Activated CD4-positive, alpha-beta T cell treated with anti-CD3 and anti-CD28 coated beads, Interleukin-10, Interleukin-2, amounts not matched to agents 100 ng/mL and 50 ng/mL, durations not matched to agents 16 hours and 8 hours (primary cell): ENCODE measurements at places on chromosomes 4 and X.

- DNase-seq = no peak
These were observed 235.2 kb downstream of the HEPH start for GRCh38 chrX:66399273-66399672.

GRCh38 chrX:97132664-97133415 lies 249.1 kb downstream of the RPA4 start:
- no peak for DNase-seq

- peak; percentile 48 for DNase-seq
These were observed 43.2 kb downstream of the PALLD start for GRCh38 chr4:168540086-168540485.

GRCh38 chr4:109821185-109821584 lies 5.6 kb downstream of the GAR1 start:
- peak; percentile 54 for DNase-seq

DNA sequence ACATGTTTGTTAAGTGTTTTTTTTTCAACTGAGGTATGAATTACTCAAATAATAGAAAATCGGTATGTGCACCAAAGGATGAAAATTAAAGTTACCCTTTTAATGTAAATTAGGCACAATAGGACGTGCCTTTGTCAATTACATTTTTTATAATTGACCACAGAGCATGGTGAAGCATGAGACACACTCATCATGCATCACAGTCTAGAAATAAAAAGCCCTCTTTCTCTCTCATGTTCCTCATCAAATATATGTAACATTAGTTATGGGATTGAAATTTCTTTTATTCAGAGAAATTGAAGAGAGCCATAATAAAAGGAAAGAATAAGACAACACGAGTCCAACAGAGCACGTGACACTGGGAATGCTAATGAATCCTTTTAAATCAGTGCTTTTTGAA lies 3.5 kb downstream of the GNRHR start:
- DNase-seq = no peak

DNA sequence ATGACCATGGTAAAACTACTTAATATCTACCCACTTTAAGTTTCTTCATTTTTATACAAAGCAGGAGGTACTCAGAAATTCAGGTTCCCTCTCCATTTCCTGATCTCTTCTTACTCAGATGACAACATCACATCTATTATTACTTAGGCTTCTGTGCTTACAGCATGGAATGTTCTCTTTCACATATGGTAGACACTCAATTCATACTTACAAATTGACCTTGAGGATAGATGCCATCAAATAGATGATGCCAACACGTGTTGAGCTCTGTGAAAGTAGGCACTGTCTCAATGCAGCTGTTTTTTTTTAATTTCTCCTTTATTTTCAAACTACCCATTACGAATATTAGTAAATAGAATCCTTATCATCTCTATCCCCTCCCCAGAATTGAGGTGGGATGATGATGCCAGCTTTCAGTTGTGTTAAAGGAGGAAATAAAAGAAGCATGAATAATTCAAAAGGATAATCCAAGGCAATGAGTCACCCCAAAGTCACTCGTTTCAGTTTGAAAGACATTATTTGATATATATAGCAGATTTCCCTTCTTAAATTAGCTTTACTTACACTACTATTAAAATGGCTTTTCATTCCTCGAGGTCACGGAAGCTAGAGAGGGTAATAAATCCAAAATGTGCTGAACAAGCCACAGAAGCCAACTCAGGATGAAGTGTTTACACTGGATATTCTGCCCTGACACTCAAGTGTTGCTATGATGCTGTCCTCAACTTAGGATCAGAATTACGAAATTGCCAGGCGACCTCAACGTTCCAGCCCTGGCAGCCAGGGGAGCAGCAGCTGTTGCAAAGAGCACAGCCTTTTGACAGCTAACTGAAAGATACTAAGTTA lies 124.2 kb upstream of the EOLA2 start:
- DNase-seq = no peak

DNA sequence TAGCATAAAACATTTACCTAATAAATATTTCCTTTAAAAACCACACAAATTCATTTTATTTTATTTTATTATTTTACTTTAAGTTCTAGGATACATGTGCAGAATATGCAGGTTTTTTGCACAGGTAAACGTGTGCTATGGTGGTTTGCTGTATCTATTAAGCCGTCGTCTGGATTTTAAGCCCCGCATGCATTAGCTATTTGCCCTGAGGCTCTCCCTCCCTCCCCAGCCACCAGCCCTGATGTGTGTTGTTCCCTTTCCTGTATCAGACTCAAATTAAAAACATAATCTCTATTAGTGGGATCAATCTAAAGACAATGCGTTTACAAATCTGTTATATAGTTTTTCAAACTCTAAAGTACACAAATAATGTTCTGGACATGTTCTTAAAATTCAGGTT lies 1.2 kb upstream of the HTN3 start:
- no peak for DNase-seq

DNA sequence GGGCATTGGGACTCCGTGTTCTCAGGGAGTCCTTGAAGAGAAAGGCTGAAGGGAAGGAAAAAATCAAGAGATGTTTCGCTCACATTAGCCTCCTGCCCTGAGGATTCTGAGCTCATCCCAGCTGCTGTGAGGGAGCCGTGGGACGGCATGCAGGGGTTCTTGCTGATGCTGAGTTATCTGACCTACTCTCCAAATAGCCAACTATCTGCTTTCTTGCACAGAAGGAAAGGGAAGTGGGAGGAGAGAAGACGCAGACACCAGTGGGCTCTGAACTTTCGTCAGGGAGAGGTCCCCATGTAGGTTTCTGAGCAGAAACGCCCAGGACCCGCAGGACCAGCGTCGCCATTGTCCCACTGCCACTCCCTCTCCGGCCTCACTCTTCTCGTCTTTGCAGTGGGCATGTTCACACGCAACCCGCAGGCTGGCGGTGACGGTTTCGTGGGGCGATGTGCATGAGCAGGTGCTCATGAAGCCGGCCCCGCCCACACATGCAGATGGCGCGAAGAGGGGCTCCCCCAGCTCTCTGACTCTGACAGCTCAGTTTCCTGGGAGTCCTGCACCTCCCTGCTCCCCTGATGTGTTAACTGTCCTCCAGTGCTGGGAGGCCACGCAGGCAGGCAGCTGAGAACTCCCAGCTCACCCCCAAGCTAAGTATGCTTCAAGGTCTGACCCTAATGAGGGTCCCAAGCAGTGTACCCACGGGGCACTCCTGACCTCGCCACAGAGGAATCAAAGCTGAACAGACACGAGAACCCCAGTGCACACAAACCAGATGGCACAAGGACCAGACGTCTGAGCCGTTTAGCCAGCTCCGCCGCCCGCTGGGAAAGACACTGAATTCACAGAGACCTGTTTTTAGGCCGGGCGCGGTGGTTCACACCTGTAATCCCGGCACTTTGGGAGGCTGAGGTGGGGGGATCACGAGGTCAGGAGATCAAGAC lies 13.6 kb upstream of the ABLIM2 start:
- DNase-seq = no peak

GRCh38 chr4:151653548-151653918 lies 107.3 kb downstream of the GATB start:
- DNase-seq = no peak

- peak; percentile 46 for DNase-seq
These were observed 271.8 kb downstream of the INPP4B start for GRCh38 chr4:142574306-142574705.

DNA sequence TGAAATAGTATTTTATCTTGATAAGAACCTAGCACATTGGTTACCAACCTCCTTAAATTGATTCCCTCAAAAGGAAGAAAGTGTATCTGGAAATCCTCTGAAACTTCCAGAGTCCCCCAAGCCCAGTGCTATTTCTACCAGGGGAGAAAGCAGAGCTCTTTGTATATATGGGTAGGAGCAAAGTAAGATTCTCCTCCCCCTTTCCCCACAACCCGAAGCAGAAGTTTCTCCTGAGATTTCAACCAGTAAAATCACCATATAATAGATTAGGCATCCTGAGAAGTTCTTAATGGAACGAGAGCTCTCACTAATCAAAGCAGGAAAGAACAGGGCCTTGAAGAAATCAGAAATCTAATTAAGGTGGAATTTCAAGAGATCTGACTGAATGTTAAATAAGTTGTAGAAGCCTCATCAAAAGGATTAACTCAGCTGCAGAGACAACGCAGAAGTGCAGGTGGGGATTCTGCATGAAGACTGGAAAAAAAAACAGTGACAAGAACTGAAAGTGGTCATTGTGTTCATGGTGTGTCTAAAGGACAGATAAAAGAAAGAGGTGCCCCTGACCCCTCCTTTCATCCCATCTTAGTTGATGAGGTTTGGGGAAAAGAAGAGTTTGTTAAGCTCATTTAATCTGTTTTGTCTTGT lies 39.1 kb downstream of the VSIG4 start:
- no peak for DNase-seq

DNA sequence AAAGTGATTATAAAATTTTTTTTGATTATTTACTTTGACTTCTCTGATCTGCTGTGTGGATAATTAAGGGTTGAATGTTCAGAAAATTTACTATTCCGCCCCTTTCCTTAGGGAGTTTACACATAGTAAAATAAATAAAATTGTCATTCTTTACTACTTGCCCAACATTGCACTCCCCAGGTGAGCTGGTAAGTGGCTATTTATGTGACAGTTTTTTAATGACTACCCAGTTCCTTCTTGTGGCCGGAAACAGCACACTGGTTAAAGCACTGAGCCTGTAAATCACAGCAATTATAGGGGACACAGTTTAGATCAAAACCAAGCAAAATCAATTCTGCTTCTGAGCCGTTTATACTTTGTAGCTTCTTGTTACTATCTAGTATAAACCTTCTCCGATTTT lies 158.1 kb downstream of the FHIP1A start:
- no peak for DNase-seq

DNA sequence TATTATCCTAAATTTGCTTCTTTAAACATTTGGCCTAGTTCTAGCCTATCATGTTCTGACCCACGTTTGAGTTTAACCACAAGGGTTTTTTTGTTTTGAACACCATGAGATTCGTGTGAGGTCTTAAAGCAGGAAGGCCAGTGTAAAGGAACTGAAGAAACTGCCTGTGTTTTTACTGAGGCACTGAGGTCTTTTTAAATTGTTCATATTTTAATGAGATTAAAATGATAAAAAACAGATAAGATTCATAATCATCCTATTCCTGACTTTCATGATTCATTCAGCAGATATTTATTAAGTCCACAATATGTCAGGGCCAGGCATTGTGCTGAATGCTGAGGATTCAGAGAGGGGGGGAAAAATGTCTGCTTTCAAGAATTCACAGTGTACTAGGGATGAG lies 3.2 kb downstream of the RPS6KA3 start:
- DNase-seq = peak; percentile 45

DNA sequence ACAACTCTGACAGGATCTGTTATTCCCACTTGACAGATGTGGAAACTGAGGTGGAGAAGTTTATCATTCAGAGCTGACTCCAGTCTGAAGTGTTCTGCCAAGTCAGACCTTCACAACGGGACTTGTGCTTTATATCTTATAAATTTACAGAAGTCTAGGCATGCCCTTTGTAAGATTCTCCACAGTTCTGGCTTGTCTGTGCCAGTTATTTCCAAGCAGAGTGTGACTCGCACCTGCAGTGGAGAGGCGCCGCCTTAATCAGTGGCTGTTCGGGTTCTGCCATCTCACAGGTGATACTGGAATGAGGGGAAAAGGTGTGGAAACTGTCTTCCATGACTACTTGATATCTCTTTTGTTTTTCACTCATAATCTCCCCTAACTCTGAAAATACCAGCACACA lies 63.2 kb downstream of the CPEB2 start:
- DNase-seq = no peak

- DNase-seq = no peak
These were observed 30.7 kb upstream of the ATP6AP2 start for GRCh38 chrX:40550066-40550465.

DNA sequence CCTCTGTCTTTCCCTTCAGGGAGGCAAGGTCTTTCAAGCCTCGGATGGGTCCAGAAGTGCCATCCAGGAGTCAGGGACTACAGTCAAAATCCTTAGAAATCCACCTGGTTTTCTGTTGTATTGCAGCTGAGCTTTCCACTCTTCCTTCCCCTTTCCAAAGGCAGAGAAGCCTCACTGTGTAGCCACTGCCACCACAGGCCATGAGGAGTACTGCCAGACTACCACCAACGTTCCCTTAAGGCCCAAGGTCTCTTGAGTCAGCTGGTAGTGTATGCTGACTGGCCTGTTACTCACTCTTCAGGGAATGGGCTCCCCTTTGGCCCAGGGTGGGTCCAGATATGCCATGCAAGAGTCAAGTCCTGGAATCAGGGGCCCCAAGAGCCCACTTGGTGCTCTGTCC lies 1454.1 kb downstream of the PCDH19 start:
- DNase-seq = no peak

GRCh38 chrX:75273483-75273882 lies 402 bp upstream of the UPRT start:
- DNase-seq = no peak

GRCh38 chr4:57378766-57379165 lies 268.6 kb upstream of the IGFBP7 start:
- DNase-seq = no peak

DNA sequence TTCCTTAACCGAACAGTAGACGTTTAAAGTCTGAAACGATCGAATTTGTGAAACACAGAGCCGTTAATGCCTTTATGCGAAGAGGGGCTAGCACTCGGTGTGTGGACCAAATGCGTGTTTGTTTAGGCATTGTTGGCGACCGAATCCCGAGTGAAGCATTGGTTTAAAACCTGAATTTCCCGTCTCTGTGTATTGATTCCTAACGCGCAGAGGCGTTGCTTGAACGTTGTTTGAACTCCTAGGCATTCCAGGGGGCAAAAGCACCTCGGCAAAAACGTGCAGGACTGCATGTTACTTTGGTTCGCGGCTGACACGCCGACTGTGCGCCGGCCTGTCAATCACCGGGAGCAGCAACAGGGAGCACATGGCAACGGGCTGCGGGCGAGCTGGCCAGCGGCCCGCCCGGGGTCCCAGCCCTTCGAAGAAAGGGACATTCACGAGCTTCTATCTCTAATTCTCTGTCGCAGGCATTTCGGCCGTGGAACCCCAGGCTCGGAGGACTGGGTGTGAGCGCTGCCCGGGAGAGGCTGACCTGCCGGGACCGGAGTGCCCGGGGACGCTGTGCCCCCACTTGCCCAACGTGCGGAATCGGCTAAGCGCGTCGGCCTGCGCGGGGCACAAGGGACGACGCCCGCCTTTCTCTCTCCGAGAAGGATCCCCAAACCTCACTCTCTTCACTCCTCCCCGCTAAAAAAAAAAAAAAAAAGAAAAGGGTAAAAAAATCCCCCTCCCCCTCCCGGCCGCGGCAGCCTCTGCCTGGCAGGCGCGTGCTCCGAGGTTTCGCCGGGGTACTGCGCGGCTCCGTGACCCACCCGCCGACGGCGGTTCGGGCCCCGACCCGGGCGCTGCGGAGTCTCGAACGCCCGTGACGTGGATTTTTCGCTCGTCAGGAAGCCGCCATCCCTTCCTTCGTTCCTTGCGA lies 810 bp downstream of the SPRY1 start:
- DNase-seq = peak; percentile 59

DNA sequence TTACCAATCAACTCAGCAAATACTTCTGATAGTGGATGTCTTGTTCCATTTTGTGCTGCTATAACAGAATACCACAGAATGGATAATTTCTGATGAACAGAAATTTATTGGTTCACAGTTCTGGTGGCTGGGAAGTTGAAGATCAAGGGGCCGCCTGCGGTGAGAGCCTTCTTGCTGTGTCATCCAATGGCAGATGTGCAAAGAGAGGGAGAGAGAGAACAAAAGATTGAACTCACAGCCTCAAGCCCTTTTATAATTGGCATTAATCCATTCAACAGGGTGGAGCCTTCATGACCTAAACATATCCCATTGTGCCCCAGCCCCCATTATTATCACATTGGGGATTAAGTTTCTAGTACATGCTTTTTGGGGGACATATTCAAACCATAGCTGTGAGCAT lies 86.1 kb downstream of the ADGRG4 start:
- DNase-seq = no peak
